Activated CD4-positive, alpha-beta T cell treated with anti-CD3 and anti-CD28 coated beads, Interleukin-10, Interleukin-2, amounts not matched to agents 100 ng/mL and 50 ng/mL, durations not matched to agents 16 hours and 8 hours (primary cell): ENCODE measurements at places on chromosomes 1 and 21.

GRCh38 chr1:3054474-3054873, 14.5 kb upstream of the PRDM16 start:
- no peak for DNase-seq

DNA sequence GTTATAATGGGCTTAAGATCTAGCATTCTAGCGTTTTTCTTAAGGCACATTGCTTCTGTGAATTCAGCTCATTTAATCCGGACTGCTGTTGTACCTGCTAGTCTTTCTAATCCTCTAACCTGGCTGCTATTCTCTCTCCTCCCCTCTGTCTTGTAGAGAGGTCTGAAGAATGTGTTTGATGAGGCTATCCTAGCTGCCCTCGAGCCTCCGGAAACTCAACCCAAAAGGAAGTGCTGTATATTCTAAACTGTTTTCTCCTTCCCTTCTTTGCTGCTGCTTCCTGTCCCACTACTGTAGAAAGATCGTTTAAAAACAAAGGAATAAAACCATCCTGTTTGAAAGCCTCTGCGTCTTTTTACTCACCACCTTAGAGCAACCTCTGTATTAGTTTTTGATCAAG, 37.3 kb downstream of the CDC42 start:
- peak; percentile 37 for DNase-seq

DNA sequence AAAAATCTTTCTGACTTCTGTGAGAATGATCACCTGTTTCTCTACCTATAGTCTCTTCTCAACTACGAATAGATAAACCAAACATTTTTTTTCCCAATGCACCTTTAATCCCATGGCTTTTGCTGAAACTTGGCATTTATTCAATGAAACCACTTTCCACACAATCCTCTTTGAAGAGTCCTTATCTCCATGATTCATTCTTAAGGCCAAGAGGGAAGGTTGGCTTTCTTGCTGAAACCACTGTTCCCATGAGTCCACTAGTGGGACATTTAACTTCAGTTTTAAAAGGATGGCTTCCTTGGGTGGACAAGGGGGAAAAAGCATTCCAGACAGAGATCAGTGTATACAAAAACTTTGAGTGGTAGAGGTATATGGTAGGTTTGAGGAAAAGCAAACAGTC, 73.6 kb downstream of the CRB1 start:
- no peak for DNase-seq

DNA sequence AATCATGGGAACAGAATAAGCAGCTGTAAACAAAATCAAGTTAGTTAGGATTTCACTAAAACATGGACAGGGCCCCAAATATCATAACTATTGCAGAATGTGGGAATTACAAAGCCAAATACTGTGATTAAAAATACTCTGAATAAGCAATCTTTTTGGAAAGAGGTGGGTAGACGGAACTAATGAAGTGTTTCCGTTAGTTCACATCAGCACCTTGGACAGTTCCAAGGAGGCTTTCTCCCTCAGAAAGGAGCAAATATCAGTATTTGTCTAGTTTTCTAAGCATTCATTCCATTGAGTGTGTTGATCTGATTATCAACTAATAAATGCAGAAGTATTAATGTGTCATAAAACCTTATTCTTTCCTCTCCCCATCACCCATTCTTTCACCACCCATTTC, 97.4 kb downstream of the FAM78B start:
- DNase-seq: no peak

DNA sequence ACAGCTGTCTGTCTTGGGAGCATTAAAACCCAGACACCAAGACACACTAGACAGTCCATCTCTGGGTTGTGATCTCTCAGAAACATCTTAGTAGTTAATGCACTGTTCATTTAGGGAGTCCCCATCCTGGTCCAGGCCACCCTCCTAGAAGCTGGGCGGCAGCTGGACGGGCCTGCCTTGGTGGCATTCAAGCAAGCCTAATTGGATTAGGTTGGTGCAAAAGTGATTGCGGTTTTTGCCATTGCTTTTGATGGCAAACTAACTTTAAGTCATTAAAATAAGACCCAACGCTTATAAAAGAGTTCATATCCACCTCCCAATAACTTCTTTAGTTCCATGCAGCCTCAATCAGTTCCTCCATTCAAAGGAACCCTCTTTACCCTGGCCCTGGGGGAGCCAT, 21.7 kb downstream of the ATP5PO start:
- DNase-seq: no peak

- DNase-seq: no peak
These were observed 208.1 kb downstream of the TGFB2 start for GRCh38 chr1:218553197-218553596.

GRCh38 chr1:81695741-81696140, 105.0 kb upstream of the ADGRL2 start:
- DNase-seq: no peak

DNA sequence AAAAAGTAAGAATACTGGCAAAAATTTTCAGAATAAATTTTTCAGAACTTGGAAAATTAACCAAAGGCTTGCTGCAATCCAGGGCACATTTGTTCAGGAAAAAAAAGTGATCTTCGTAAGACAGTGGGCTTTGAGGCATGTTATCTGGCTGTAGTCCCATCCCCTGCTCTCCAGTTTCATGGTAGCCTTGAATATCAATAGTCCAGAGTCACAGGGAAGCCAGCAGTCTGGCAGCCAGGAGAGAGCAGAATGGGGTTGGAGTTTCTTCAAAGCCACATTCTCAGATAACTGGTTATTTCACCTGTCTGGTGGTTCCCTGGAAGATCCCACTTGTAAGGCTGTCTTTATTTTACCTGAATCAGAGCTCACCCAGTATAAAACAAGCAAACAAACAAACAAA, 669.3 kb downstream of the MATN1 start:
- DNase-seq: no peak

DNA sequence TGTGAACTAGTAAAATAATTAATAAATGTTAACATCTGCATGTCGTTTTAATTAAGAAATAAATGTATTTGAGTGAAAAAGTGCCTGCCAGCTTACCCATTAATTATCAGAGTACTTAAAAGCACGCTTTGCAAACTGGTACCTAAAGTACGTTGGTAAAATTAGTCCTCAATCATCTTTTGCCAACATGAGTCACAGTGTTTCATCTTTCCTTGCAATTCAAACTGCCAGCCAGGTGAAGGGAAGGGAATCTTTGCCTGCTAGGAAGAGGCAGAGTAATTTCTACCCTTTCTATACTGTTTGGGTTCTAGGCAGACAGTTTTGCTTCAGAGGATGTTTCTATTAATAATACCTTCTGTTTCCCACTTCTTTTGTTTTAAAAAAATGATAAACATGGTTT, 57.2 kb upstream of the CNIH3 start:
- no peak for DNase-seq

DNA sequence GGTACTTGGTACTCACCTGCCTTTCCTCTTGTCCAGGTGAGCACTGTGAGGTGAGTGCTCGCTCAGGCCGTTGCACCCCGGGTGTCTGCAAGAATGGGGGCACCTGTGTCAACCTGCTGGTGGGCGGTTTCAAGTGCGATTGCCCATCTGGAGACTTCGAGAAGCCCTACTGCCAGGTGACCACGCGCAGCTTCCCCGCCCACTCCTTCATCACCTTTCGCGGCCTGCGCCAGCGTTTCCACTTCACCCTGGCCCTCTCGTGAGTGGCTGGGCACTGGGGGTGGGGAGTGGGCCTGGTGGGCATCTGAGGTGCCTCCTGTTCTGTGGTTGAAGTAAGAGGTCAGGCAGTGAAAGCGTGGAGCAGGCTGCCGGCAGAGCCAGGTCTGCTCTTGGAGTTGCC, 11.7 kb downstream of the CELSR2 start:
- no peak for DNase-seq

DNA sequence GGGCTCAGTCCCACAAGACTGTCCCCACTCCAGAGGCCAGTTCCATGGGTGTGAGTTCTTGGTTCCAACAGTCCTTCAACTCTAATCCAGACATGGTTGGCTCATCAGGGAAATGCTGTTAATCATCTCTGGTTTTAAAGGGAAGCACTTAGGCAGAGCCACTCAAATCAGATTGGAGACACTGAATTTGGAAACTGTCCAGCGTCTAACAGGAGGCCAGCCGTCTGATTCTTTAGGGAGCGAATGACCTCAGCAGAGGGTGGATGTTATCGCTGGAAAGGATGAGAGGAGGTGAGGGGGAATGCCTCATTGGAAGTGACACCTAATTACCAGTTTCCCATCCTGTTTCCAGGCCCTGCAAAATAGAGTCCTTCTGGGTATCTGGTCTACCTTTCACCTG, 22.8 kb upstream of the LRRC38 start:
- no peak for DNase-seq

DNA sequence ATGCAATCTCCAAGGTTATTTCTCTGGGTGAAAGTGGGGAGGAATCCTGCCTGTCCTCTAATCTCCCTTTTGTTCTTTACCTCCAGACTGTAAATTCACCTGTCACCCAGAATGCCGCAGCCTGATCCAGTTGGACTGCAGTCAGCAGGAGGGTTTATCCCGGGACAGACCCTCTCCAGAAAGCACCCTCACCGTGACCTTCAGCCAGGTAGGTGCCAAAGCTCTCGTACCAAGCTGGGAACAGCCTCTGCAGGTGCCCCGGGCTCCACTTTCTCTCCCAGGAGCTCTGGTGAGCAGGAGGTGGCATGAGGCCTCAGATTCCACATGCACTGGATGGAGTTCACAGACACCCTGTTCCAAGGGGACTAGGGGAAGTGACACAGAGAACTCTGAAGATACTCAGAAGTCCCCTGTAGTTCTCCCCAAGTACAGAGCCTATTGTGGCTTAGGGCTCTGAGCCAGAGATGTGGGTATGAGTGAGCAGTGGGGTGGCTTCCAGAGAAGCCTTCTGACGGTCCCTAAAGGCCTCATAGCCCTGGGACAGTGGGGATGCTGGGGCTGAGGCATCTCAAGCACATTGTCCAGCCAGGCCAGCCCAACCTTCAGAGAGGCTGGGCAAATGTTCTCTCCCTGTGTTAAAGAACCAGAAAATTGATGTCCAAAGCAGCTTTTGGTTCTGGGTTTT, 30.9 kb downstream of the RASSF5 start:
- no peak for DNase-seq

- DNase-seq: no peak
These were observed 75.1 kb downstream of the PHTF1 start for GRCh38 chr1:113684153-113684541.

DNA sequence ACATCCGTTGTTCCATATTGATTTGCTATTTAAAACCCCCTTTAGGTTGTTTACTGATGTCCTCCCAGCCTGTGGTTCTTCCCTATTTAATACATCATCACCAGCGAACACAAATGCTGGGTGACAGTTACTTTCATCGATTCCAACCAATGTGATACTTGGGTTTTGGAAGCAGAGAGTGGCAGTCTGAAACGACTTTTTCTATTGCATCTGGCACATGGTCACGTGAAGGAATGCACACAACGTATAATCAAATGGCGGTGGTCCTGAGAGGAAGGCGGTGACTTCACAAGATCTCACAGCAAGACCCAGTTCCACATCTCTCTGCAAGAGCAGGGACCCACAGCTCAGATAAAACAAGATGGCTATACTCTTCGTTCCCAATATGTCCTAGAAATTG, 213.9 kb downstream of the DSCAM start:
- DNase-seq: no peak

DNA sequence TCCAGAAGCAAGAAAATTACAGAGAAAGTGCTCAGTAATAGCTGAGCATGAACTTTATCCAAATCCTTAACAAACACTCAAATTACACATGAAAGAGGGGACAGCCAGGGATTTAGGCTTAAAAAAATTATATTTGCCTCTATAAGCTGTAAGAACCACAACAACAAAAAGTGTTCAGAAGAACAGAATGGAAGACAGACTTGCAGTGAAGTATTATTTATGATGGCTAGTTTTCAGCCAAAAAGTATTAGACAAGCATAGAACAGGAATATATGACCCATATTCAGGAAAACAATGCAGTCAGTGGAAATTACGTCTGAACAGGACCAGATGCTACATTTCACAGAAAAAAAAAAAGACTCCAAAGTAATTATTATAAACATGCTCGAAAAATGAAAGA, 1246.3 kb downstream of the NCAM2 start:
- no peak for DNase-seq

DNA sequence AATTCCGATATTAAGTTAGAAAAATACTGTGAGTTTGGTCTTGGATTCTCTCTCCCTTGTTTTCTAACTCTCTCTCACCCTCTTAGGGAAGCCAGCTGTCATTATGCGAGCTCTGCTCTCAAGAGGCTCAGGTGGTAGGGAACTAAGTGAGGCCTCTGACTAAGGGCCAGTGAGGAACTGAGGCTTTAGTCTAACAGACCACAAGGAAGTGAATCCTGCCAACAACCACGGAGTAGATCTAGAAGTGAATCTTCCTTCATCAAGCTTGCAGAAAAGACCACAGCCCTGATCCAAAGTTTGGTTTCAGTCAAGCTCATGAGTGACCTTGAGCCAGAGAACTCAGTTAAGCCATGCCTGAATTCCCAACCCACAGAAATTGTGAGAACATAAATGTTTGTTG, 180.1 kb upstream of the PRMT6 start:
- no peak for DNase-seq

DNA sequence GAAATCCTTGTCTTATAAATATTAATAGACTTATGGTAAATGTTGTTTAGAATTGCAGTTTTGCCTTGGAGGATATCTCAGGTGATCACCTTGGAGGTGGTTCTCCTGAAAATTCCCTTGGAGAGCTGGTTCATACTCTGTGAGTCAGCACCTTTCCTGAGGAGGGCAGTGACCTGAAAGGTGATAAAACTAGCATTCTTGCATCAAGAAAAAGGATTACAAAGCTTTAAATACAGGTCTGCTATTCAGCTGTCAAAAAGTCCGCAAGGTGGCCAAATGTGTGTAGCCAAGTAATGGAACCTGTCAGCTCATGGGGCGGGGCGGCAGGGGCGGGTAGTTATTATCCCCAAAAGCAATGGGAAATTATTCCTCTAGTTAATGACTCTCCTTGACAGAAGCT, 52.8 kb upstream of the EDARADD start:
- no peak for DNase-seq
